Right ventricle myocardium inferior (tissue), 1 donor: ENCODE measurements at places on chromosomes 3 and 15. TPM values are rescaled to one million over a fixed set of nuclear protein-coding genes. Genes with fewer than 3 reads are reported as not detected.
A peak's percentile ranks its signal among the peaks of the same experiment; 100 is the strongest.

GRCh38 chr3:124761250-124761796 is 31.1 kb downstream of the UMPS start:
- peak; percentile 92 for DNase-seq

DNA sequence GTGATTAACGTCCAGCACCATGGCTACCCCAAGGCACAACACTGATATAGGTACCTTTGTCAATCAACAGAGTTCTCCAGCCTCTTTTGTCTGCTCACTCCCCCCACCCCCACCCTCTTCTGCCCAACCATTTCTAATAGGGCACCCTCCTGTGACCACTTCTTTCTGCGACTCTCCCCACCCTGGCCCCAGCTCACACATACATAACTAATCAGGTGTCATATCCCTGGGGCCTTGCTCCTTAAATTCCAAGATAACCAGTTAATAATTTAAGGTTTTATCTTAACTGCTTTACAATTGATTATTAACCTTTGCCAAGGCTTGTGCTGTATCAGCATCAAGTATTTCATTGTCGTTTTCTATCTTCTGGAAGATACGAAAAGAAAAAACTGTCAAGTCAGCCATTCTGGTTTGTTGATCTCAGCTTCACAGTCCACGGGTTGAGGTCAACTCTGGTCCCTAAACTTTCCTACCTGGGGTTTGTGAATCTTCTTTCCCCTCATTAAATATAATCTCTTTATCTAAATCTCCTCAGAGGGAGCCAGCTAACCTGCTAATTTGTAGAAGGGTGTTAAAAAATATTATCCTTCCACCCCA is 27.3 kb upstream of the SLC28A2 start:
- no peak for DNase-seq

The LMAN1L gene
- total RNA-seq: 21.9 TPM

DNA sequence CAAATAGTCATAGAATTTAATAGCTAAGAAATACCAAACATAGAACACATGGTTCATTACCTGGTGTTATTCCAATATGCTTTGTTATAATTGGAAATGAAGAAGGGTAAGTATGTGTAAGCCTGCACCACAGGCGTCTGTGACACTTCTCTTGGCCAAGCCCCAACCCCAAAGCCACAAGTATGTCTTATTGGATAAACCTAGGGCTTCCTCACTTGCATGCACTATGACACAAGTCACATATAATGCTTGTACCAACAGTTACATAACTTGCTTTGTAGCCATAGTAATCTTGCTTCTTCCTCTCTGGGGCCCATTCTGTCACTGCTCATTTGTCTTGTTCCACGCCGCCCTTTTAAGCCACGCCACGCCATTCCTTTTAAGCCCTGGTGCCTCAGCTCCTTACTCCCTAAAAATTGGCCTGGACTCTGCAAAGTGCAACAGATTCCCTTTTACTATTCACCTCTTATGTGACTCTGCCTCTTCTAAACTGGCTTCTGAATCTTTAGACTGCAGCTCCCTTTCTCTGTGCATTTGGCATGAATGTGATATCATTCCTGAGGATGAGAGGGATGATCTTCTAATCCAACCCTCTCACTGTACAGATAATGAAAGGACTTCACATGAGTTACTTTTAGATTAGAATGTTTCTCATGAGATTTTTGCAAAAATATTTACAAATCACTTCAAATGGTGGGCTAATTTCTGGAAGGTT is 48.1 kb upstream of the EPHA3 start:
- DNase-seq: no peak

The ANKRD34C gene
- 0.11 TPM for total RNA-seq

DNA sequence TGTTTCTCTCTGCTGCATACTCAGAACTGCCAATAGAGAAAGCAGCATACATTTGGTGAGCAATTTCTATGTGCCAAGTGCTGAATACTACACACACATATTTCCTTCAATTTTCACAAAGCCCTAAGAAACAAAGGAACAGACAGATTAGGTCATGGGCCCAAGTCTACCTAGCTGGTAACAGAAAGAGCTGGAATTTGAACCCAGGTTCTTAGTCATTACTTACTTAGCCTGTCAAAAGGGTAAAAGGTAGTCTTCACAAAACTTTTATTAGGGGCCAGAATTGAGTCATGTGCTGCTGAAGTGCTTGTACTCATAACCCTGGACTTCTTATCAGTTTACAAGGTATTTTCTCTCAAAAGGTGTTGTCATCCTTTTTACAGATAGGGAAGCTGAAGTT is 10.4 kb upstream of the ABHD17C start:
- DNase-seq: no peak

The GOLGA8T gene
- 0.65 TPM for total RNA-seq

- no peak for DNase-seq
Observed at GRCh38 chr15:29043736-29044502, 158.1 kb downstream of the APBA2 start.

The TMOD2 gene
- 9.5 TPM for total RNA-seq

GRCh38 chr3:45655906-45656305 is 33.3 kb upstream of the SACM1L start:
- no peak for DNase-seq

DNA sequence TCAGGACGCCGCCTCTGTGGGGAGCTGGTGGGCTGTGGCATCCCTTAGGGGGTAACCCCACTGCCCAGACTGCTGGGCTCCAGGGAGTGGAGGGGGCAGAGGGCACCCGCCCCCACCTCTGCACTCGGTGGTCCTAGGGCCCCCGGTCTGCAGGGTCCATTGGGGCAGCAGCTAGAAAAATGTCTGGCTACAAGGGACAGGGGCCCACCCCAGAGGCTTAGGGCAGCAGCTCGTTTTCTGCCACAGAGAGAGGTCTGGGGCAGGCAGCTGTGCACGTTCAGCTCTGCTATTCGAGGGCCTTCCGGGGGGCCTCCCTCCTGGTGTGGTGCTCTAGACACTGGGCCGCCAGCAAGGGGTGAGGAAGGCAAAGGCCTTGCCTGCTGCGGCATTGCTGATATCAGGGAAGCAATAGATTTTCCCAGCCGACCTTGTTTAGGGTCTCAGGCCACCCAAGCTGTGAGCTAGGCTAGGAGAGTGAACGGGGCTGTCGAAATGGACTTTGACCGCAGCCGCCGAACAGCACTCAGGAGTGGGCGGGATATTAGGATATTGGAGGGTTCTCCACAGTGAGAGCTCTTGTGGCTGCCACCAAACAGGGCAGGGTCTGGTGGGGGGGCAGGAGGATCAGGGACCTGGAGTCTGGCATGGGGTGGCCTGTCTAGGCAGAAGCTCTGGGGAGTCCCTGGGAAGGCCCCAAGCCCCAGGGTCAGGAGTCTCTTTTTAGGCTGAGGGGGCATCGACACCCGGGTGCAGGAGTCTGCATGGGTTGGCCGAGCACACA is 61.4 kb upstream of the KLF13 start:
- no peak for DNase-seq

- DNase-seq: no peak
Observed at GRCh38 chr3:45950131-45950530, 6.9 kb downstream of the CXCR6 start.

The FBLN2 gene
- 81.1 TPM for total RNA-seq

The TYRO3 gene
- total RNA-seq: 5.6 TPM

GRCh38 chr3:119981386-119981785 is 112.9 kb downstream of the GSK3B start:
- DNase-seq: no peak
